ENCODE measurements at places on chromosomes 7 and 10.

DNA sequence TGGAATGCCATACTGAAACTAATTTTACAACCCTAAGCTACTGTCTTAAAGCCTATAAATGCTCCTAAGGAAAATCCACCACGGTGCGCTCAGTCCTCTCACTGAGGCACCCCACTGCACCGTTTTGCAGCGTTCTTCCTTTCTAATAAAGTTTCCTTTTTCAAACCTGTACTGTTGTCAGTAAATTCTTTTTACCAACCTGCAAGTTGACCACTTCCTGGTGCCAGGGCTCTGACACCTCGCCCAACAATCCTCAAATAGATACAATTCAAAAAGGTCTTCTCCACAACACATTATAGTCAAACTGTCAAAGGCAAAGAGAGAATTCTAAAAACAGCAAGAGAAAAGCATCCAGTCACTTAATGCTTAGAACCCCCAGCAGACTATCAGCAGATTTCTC lies 42.8 kb downstream of the HERPUD2 start:
- DNase-seq: no peak

GRCh38 chr7:147089051-147089461 lies 972.5 kb downstream of the CNTNAP2 start:
- DNase-seq: no peak

GRCh38 chr7:102811942-102812678 lies 63.3 kb downstream of the FAM185A start:
- no peak for DNase-seq

GRCh38 chr7:37289367-37289766 lies 159.3 kb downstream of the ELMO1 start:
- no peak for DNase-seq

- no peak for DNase-seq
These were observed 221.9 kb downstream of the EBF3 start for GRCh38 chr10:129741978-129742741.

DNA sequence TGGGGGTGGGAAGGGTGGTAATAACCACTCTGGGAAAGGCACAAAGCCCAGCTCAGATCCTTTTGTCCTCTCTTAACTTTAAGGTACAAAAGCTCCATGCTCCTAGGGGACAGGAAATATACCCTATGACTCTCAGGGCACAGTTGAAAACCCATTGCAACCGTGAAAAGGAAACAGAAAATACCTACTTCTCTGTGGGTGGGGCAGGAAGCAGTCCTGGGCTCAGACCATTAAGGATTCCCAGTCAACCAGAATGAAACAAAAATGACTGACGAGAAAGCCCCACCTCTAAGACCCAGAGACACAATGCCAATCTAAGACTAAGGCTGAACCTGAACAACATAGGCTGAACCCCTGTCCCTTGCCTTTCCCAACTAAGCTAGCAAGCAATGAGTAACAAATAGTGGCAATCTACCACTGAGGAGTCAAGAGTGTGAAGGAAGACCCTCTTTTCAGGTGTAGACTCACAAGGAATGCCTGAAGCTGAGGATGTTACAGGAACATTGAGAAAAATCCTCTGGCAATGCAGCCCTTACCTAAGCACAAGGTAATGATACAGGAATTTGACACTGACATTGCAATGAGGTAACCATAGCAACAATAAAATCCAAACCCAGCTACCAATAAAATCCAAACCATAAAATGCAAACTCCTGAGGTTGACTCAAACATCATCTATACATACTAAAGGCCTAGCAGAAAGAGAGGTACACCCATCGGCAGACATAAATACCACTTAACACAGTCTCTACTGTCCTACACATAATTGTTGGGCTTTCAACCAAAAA lies 380.1 kb downstream of the HPSE2 start:
- no peak for DNase-seq

DNA sequence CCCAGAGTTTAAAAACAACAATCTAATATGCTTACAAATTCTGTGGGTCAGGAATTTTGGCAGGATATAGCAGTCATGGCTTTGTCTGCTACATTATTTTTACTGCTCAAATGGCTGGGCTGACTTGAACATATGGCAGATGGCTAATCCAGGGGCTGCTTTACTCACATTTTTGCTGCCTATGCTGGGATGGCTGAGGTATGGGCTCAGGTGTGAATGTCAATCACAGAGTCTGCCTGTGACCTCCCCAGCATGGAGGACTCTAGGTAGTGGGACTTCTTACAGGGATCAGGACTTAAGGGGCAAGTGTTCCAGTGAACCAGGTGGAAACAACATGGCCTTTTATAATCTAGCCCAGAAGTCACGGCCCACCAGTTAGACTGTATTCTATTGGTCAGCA lies 4.4 kb upstream of the FKBP9 start:
- no peak for DNase-seq

GRCh38 chr10:130403153-130404075 lies 267.2 kb downstream of the GLRX3 start:
- no peak for DNase-seq

DNA sequence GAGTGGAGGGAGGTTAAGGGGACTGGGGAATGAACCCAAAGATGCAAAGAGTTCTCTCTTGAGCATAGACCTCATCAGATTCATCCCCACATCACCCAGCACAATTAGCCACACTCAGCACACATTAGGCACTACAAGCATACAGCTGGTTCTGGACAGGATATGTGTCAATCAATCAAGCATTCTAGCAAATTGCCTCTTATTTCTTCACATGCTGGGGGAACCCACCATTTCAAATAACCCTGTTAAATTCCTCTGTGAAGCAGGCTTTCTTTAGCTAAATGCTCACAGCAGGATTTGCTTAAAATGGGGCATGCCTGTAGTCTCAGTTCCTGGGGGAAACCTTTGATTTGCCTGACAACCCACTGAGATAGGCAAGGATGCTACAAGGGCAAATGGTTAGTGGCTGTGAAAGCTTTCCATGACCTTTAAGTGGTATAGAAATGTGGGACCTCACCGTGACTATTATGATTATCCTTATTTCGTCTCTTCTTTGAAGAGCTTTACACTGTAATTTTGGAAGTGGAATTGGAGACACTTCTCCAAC lies 193.4 kb upstream of the ZMIZ1 start:
- no peak for DNase-seq

DNA sequence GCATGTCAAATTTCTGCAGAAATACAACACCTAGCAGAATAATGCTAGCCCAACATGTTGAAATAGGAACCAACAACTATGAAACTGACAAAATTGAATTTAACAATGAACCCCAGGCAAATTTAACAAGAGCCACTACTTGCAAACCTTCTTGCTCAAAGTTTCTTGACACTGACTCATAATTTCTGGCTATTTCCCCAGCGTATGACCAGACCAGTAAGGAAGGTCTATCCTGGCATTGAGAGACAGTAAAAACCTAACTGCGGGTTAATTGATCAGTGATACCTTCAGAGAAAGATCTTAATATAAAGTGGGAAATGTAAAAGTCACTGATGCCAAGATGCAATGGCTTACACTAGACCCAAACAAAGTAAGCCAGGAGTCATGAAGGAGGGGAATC lies 510.1 kb downstream of the ARL4A start:
- DNase-seq: no peak

DNA sequence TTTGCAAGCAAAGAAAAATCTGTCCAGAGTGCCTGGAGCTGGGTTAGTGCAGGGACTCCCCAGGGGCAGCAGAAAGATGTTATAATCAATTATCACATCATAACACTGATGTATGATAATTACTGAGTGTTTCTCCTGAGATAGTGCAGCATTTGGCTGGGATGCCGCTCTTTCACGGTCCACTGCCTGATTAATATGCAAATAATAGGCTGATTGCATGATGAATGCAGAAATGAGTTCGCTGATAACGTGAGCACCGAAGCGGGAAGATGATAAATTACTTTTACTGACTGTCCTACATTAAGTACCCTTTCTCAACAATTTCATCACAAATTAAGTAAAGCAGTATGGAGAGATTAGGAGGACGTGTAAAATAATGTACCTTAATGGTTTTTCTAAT lies 71.4 kb upstream of the SH2B2 start:
- no peak for DNase-seq

- no peak for DNase-seq
These were observed 138.0 kb downstream of the CACNB2 start for GRCh38 chr10:18278181-18278580.

GRCh38 chr7:80923211-80923612 lies 4.4 kb upstream of the SEMA3C start:
- DNase-seq: no peak

GRCh38 chr7:27157702-27158431 lies 1.4 kb upstream of the HOXA7 start:
- DNase-seq: no peak

GRCh38 chr10:13681095-13681494 lies 94.3 kb downstream of the PRPF18 start:
- DNase-seq: no peak

DNA sequence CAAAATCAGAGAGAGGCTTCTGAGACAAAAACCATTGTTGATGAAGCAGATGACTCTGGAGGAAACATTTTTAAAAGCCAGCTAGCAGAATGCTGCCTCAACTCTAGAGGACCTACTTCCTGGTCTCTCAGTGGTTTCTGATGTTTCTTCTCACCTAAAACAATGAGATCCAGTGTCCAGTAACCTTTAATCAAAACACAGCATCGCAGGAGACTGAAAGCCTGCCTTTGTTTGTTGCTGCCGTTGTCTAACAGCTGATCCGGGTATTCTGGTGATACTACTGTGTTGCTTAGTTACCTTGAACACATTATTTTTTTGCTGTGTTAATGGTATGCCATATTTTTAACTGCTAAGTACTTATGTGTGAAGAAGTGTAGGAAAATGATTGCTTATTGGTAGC lies 70.9 kb downstream of the WIPF3 start:
- no peak for DNase-seq

DNA sequence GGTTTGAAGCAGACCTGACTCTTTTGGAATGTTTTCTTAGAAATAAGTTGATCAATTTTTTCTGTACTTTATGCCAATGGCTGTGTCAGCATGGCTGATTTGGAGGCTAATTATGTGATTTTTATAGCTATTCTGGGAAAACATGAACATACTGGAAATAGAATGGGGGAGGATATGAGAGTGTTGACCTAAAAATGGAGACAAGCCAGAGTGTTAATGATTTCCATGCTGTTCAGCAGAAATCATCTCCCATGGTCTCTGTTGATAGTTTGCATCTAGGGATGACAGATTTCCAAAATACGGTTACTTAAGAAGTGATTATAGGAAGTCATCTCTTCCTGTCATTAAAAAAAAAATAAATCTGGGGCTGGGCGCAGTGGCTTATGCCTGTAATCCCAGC lies 32.7 kb upstream of the DMTF1 start:
- no peak for DNase-seq

DNA sequence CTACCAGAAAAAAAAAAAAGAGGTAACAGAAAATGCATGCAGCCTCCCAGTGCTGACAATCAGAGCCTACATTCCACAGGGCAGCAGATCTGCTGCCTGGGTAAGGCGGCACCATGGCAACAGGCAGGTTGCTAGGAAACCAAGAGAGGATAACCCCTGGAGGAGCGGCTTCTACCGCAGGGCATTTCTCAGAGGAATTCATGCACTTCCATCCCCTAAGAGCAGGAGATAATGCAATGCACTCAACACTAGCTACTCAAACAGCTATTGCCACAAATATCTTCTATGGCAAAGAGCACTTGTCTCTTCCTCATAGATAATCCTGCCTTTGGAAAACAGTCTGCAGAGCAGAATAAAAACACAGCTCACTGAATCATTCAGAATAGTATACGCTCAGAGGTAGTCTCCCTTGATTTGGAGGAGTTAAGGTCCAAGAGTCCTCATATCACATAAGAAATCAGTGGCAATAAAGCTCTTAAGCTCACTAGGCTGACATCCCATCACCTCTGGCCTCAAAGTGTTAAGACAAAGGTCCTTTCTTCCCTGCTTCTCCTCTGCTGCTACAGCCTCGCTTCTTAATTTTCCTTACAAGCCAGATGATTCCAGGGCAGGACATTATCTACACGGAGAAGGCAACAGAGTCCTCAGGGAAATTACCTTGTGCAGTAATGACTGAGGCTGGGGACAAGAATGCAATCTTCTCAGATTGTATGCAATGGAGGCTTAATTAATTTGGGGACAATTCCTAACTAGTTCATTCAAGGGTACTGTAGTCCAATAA lies 10.7 kb downstream of the PSAP start:
- no peak for DNase-seq

DNA sequence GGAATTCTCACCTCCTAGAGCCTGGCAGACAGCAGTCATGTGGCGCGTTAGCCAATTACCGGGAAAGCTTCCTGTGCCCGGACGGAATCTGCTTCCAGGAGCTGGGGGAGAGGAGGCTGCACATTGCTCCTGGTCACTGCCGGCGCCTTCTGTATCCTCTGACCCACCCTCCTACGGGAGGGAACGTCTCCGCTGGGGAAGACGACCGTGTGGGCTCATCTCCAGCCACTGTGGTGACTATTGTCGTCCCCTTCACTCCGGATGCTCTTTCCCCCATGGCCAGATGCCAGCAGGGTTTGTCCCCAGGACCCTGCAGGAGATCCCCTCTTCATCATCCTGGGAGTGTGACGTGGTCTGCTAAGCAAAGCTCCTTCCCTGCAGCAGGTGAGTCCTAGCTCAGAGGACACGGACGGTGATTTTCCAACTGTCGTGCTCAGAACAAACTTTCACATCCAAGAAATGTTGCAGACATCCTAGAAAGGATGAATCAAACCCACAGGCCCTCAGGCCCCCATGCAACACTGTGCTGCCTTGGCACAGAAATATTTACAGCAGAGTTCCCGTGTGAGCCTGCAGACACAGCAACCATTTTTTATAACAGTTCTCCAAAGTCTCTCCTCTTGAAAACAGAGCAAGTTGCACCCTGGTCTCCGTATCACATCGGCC lies 29.6 kb upstream of the FAM20C start:
- no peak for DNase-seq

DNA sequence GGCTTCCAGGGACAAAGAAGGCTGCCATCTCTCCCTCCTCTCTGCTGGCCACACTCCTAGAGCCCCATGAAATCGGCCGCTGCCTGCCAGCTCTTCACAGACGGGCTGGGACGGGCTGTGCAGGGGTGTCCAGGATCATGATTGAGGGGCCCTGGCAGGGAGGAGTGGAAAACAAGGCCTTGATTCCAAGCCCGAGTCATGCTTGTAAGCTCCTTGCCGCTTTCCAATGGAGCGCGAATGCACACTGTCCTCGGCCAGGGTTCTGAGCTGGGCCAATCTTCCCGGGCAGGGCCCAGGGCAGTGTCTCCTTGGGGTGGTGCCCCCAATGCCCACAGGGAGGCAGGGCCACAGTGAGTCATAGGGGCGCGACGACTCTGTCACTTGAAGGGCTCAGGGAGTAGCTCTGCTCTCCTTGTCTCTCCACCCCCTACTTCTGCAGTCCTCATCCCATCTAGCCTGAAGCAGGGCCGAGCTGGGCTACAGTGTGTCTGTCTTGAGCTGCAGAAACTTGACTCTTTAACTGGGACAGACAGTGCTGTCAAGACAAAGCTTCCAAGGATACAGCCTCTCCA lies 186.2 kb upstream of the SVIL start:
- DNase-seq: no peak

- DNase-seq: no peak
These were observed 58.0 kb downstream of the MAP3K8 start for GRCh38 chr10:30491916-30492515.

- no peak for DNase-seq
These were observed 141.3 kb upstream of the AGK start for GRCh38 chr7:141409801-141410329.
